ENCODE measurements at places on chromosomes 4 and X.

DNA sequence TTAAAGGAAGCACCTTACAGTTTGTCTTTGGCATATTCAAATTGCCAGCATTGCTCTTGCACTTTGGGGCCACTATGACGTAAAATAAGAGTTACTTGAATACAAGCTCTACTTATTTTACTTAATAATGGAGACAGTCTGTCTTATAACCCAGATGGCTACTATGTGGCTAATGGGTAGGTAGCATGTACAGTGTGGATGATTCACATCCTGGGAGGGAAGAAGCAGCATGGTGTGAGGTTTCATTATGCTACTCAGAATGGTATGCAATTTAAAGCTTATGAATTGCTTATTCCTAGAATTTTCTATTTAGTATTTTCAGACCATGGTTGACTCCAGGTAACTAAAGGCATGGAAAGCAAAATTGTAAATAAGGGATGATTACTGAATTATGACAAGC, 761.8 kb upstream of the ATOH1 start:
- no peak for DNase-seq

- DNase-seq = no peak
Measured at GRCh38 chr4:40949358-40950100, 199.8 kb downstream of the NSUN7 start.

GRCh38 chr4:79174490-79175252, 151.2 kb downstream of the NAA11 start:
- no peak for DNase-seq

DNA sequence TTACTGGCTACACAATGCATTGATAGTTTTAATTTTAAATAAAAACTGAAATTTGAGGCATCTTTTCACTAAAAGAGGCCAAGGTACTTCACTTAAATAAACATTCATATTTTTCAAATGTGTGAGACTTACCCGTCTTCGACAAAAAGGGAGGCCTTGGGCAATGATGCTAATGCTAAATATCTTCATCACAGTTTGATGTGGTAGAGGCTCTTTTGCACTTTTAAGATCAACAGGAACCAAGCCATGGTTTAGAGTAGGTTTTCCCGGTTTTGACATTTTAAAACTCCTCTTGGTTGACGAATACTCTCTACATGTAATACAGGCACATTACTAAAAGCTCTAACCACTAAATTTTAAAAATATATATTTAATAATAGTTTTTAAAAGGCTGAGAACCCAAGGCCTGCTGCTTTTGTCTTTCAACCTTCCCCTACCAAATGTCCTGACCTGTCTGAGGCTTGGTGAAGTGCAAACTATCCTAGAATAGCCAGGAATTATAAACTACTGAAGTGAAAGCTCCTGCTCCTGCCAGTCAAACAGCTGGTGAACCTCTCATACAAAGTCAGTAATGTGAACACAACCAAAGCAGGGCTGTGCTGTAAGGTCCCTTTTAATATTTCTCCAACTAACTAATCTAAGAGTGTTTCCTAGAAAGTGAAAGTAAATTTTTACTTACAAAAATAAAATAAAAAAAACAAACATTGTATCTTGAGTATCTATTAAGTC, 153.7 kb downstream of the FBXW7 start:
- DNase-seq = no peak

- DNase-seq = no peak
Measured at GRCh38 chr4:63122955-63123354, 1286.3 kb downstream of the TECRL start.

DNA sequence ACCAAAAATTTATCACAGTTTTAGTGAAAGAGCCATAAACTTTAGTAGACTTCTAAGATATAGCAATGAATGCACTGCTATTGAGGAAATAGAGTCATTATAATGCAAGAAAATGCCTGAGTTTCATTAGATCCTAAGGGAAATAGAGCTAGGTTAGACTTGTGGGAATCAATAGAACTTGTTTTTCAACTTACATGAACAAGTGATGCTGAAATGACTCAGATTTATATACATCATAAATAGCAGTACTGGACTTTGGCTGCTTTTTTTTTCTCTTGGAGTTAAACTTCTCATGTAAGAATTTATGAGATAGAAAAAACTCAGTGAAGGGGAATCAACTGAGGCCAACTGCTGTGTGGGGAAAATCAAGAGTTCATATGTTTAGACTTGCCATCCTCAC, 216.5 kb upstream of the AADAT start:
- no peak for DNase-seq

DNA sequence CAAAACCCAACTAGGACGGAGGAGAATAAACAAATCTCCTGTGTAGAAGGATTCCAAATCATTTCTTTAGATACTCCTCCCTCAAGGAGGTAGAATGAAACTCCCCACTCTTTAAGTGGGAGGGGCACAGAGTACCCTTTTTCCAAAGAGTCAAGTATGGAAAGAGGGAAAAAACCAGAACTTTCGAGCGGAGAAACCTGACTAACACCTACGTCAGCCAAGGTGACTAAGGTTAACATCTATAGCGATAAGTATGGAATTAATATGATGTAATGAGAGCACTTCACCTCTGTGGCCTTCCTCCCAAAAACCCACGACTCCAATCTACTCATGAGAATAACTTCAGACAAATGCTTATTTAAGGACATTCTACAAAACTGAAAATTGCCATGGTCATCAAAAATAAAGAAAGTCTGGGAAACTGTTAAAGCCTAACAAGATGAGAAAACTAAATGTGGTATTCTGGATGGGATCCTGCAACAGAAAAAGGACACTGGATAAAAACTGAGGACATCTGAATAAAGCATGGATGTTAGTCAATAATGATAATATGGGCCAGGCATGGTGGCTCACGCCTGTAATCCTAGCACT, 157.0 kb upstream of the MAP3K15 start:
- DNase-seq = no peak

DNA sequence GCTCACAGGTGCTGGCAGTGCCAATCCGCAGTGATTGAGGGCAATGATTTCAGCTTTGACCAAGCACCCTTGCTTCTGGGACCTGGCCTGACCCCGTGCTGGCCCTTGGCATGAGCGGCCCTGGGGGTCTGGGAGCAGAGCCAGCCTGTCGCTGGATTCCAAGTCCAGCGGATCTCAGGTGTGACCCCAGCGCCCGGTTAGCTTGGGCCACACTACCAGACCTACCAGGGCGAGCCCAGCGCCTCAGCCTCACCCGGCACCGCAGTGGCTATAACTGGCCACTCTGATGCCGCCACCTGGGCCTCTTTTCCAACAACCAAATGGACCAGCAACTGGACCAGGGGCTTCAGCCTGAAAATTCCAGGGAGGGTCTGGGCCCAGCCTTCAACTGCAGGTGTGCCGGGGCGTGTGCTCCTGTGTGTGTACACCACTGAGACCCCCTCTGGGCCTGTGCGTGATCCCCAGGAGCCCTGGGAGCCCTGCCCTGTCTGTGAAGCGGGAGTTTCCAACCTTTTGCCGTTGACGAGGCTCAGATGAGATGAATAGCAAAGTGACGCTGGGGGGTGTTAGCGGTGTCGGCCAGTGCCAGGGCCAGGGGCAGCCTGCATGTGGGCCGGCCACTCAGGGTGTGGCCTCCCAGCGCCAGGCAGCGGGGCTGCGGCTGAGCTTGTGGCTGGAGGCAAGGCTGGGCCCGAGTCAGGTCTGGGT, 658 bp downstream of the SH3TC1 start:
- DNase-seq = no peak

DNA sequence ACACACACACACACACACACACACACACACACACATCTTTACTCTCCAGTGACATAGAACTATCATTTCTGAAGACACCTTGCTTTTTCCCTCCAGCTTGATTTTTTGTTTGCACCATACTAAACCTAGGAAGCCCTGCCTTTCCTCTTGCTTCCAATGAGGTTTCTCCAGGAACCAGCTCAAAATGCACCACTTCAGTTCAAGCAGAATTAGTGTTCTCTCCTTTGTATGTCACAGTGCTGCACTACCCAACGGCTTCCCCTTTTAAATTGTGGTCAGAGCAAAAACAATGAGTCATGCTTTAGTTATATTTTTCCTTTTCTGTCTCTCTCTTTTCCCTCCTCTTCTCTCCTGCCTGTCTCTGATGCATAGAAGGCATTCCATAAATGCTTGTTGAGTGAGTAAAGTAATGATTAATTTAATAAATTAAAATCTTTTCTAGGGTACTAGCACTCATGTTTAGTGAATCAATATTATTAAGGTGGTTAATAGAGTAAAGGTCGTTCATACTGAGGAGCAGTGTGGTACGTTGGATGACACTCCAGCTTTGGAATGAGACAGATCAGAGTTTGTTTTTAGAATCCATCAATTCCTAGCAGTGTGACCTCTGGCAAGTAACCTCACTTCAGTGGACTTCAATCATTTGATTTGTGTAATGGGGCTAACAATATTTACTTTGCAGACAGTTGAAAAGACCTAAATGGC, 5.9 kb downstream of the RTL3 start:
- DNase-seq = no peak

DNA sequence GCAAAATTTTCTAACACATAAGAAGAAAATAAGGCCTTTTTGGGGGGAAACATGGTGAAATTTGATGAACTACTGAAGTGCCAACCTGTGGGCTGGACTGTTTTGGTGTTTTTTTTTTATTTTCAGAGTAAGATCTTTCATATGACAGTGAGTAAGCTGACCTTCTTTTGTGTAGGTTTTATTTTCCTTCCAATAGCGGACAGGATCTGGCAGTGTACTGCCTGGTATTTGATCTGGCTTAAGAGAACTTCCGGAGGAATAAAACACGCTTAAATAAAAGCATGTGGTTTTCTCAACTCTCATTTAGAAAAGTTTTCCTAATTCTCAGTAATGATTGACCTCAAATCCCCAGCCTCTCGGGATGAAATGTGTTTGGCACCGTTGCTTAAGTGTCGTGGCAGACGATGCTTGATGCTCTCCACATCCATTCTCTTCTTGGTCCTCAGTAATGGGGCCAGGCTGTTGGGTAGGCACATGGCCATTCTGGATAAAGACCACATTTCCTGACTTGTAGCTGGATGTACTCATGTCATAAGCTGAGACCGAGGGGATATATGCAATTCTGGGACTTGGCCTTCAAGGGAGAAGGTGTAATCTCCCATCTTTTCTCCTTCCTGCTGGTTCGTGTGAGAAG, 65.6 kb upstream of the PDLIM3 start:
- DNase-seq = no peak

DNA sequence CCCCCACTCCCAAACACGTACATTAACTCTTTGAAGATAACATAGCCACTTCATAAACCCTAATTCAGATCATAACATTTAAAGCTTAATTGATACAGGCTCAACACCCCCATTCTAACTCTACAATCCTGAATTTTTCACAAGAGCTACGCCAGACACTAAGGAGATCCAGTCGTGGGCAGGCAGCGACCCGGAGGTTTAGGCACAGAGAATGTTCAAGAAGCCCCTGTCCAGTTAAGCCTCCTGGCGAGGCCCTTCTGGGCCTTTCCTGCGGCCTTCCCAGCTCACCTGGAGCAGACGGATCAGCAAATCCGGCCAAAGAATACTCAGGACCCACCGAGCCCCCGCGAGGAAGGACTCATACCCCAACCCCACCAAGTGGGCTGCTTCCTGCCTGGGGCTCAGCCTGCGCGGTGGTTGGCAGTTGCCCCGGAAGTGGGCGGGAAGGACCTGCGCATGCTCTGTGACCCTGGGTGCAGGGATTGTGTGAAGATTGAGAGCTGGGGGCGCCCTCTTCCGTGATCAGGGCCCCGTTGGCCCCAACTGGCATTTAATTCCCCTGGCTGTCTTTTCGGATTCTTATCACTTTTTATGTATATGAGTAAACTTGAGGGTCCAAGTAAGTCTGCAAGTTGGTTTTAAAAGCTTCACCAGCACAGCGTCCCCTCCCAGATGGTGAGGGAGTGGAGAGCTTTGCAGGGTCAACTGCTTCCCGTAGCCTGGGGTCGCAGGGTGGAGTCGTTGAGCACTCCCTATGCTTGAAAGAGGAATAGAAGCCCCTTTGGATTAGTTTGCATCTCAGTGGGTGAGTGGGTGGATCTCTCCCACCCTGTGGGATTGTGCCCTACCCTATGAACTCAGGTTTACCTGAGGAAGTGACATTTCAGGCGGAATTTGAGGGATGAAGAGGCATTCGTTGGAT, at the start of gene TRIM61:
Gene TRIM61, minus strand, starts transcription at position 415 of the 922 bp plus-strand sequence. CDS start 7,655 bp downstream, outside the sequence.
- DNase-seq = peak; percentile 23
